ENCODE measurements at places on chromosomes 1 and 21.

- DNase-seq: no peak
These were observed 306.3 kb upstream of the DUSP10 start for GRCh38 chr1:222048094-222048595.

DNA sequence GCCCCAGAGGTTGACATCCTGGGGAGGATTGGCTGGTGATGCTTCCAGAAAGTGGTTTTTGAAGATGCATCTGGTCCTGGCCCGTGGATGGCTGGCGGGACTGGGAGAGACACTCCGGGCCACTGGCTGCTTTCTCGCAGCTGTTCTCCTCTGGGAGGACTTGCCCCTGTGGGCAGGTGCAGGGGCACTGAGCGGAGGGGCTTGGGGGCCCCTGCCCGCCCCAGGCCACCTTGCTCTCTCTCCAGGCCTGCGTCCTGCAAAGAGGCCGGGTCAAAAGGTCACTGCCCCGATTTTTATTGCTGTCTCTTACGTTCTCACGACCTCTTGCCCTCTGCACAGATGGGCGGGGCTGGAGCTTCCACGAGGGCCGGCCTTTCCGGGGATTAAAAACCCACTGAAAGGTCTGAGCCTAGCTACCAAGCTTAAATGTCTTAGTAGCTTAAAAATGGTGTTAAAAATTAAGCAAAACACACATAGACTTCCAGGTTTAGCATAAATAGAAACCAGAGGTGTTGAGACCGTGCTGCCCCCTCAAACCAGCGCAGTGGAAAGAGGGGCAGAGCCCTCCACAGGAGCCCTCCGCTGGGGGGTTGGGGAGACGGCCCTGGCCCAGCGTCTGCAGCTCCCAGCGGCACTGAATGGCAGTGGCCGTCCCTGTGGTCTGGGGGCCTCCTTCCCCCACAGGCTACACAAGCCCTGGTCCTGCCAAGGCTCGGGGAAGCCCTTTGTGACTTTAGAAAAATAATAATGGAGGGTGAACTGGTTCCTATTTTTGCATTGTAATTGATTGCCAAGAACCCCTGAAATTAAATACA lies 43.9 kb downstream of the SKI start:
- no peak for DNase-seq

GRCh38 chr1:61089741-61090140 lies 7.4 kb downstream of the NFIA start:
- no peak for DNase-seq

- peak; percentile 41 for DNase-seq
These were observed 63.7 kb downstream of the MACF1 start for GRCh38 chr1:39268112-39268581.

DNA sequence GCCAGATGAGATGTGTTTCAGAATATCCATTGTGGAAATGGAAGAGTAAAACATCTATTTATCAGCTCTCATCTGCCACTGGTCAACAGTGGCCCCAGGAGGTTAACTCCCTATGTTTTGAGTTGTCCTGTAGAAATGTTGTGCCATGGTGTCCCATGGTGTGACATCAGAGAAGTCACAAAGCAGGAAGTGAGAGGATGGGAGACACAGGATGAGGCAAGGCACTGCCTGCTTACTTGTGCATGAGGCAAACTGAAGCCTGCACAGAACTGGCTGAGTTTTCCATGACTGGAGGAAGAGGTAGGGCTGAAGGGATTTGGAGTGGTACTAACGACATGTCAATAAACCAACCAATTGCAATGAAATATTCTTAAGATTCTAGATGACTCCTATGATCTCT lies 131.5 kb upstream of the ZNF644 start:
- DNase-seq: no peak

GRCh38 chr1:30806381-30807317 lies 49.1 kb upstream of the LAPTM5 start:
- DNase-seq: no peak

DNA sequence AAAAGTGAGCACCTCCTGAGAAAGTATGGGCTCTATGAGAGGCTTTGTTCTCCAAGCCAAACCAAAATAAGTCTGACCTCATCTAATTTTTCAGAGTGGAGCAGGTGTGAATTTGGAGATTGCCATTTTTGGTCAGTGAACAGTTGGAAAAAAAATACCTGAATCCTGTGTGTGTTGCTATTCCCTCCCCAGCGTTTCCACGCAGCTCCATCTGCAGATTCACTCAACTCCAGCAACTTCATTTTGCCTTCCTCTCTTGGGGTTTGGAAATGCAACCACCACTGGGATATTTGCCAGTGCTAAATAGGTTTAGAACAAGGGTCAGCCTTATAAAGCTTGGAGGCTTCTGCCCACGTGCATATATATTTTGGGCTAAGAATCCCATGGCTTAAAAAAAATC lies 11.2 kb downstream of the CASQ2 start:
- DNase-seq: no peak

GRCh38 chr1:53740621-53741105 lies 1.7 kb upstream of the GLIS1 start:
- no peak for DNase-seq

GRCh38 chr1:47658161-47658920 lies 220.5 kb downstream of the FOXD2 start:
- DNase-seq: no peak

GRCh38 chr1:210728437-210729149 lies 399.9 kb downstream of the HHAT start:
- DNase-seq: no peak

GRCh38 chr21:37675202-37675801 lies 241.0 kb downstream of the KCNJ6 start:
- DNase-seq: peak; percentile 69

- DNase-seq: no peak
These were observed 216.4 kb downstream of the VAV3 start for GRCh38 chr1:107748531-107748930.

DNA sequence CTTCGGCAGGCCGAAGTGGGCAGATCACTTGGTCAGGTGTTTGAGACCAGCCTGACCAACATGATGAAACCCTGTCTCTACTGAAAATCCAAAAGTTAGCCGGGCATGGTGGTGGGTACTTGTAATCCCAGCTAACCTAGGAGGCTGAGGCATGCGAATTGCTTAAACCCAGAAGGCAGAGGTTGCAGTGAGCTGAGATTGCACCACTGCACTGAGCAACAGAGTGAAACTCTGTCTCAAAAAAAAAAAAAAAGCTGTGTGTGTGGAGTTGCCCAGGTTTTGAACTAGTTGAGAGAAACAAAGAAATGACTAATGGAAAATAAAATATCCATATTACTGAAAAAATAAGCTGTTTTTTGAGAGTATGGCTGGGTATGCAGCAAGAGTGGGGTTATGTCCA lies 100.2 kb downstream of the GTF2B start:
- DNase-seq: no peak

DNA sequence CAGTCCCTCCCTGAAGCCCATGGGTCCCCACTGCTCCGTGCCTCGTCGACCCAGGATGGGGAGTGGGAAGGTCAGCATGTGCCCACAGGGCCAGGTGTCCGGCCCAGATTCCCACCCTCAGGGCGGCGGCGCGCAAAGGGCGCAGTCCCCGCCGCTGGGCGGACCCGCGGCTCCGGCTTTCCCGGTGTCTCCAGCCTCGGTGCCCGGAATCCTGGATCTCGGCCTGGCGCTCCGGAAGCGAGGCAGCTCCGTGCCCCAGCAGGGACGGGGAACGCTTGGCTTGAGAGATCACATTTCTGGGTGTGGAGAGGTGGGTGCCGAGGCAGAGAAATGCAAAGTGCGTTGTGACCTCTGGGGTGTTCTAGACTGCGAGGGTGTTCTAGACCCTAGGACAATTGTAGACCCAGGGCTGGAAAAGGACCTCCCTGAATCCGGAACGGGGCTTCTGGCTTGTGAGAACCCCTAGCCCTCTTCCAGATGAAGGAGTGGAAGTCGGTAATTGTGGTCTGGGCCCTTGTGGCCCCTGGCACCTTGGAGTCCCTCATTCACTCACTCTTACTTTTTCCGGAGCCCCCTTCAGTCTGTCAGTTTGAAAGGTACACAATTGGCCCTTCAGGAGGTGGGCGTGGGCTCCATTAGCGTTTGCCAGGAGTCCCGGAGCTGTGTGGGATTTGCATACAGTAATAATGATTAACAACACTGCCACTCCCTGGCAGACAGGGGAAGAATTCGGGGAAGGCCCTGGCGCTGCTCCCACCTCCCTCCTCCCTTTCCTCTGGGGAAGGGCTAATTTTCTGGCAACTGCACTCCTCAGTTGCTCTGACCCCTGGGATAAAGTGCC lies 1.6 kb upstream of the KCND3 start:
- peak; percentile 52 for DNase-seq

DNA sequence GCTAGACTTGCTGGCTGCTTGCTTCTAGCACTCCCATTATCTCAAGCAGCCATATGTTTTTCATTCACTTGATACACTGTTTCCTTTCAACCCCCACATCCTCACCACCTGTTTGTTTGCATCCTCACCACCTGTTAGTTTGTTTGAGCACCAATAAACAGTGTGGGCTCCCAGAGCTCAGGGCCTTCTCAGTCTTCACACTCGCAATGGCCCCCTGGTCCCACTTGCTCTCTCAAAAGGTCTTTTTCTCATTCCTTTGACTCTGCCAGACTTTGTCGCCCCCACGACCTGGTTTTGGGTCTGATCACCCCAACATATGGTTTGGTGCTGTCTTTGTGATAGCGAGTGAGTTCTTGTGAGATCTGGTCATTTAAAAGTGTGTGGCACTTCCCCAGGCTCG lies 6.2 kb upstream of the PADI4 start:
- DNase-seq: no peak

DNA sequence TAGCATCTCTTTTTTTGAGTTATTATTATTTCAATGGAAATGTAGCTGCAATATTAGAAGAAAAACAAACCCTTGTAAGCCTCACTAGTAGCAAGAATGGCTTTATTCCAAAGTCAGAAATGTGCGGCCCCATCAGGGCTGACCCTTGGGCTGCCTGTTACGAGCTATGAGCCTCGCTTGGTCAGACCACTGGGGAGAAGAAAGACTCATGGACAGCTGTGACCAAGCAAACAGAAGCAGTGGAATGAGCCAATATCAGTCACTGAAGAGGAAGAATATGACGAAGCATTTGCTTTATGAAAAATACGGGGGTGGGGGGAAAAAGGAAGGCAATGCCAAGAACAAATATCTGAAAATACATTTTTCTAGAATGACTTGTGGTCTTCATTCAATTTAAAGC lies 504.5 kb downstream of the LMO4 start:
- no peak for DNase-seq

- DNase-seq: no peak
These were observed 35.4 kb upstream of the CITED4 start for GRCh38 chr1:40897513-40897912.

DNA sequence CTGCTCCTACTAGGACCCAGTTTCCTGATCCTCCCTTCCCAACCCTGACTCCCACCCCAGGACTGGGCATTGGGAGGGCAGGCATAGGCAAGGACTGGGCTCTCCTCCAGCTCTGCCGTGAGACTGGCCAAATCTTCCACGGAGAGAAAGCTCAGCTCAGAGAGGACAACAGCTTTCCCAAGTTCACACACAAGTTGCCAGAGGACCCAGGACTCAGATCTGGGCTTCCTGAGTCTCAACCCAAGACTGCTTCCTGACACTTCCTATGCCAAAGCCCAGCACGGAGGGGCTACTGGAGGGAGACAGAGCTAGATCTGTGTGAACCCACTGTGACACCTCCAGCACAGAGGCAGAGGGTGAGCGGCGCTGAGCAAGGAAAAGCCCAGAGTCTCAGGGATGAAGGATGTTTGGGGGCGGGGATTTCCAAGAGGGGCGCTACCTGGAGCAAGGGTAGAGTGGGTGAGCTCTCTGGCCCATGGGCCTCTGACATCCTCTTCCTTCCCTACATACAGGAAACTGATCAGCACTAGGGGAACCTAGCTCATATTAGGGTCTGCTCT lies 7.1 kb downstream of the PDZK1IP1 start:
- no peak for DNase-seq

DNA sequence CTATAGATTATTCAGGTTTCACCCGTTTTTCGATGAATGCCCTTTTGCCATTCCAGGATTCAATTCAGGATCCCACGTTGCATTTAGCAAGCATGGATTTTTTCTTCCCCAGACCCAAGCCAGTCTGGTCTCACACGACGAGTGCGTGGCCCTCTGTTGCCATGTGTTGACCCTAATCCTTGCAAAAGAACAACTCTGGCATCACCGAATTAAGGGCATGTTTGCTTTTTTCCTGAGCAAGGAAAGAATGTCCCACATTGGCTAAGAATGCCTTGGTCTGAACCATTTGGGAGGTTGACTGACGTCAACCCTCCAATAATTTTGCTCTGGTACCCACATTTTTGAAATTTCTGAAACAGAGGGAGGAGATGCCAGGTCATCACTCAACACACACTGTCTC lies 153.0 kb upstream of the WNT4 start:
- no peak for DNase-seq

DNA sequence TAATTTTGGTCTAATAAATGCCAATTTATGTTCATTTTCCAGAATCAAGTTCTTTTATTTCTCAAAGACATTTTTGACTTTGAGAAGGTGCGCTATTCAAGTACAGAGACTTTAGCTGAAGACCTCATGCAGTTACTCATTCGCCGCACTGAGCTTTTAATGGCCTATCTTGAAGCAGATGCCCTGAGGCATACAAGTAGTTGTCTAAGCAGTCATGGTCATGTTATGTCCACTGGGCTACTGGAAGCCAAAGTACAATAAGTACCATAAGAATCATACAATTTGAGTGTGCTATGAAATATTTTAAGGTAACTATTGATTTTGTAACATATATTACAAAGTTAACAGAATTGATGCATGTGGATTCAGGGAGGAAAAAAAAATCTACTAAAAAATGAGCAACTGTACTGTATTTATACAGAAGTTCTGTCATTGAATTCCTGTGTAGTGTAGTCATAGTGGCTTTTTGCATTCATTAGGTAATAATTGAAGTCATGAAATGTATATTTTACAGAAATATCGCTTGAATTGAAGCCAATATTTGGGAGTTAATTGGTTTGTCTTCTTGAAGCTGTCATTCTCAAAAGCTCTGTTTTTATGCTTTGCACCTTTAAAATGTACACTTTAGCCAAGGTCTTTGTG lies 13.5 kb upstream of the NEXN start:
- DNase-seq: no peak

DNA sequence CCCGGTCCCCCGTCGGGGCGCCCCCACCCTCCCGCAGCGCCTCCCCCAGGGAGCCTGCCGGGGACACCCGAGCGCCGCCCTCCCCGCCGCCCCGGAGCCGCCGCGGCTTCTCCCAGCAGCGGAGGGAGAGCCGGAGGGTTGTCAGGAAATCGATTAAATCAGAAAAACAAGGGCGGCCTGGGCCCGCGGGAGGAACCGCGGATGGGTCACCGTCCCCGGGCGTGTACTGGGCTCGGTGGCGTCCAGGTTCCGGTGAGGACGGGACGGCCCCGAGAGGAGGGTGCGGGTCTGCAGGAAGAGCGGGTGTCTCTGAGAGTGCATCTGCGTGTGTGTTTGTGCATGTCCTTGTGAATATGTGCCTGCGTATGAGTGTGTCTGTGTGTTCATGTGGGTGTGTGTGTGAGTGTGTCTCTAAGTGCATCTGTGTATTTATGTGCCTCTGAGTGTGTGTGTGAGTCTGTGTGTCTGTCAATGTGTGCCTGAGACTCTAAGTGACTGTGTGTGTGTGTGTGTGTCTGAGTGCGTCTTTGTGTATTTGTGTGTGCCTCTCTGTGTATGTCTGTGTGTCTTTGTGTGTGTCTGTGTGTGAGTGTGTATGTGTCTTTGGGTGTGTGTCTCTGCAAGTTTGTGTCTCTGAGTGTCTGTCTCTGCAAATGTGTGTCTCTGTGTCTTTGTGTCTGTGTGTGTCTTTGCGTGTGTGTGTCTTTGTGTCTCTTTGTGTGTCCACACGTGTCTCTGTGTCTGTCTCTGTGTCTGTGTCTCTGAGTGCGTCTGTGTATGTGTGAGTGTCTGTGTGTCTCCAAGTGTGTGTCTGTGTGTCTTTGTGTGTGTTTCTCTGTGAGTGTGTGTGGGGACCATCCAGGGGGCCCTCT lies 1.1 kb downstream of the SPSB1 start:
- no peak for DNase-seq

GRCh38 chr1:223659711-223660110 lies 5.8 kb downstream of the CAPN8 start:
- DNase-seq: no peak

All from frontal cortex (tissue), 4 donors.